ENCODE measurements at places on chromosomes 16 and 17. TPM values are rescaled to one million over a fixed set of nuclear protein-coding genes. Genes with fewer than 3 reads are reported as not detected.
A peak's percentile ranks its signal among the peaks of the same experiment; 100 is the strongest.

SPAG5 gene
- 152 TPM for total RNA-seq

KRTAP9-8 gene
- not detected for total RNA-seq

PYY gene
- not detected for total RNA-seq

SLC52A1 gene
- total RNA-seq = 0.54 TPM

CFAP97D1 gene
- total RNA-seq = not detected

SCARF1 gene
- 6.6 TPM for total RNA-seq

GP2 gene
- total RNA-seq = 5.8 TPM

KRT23 gene
- not detected for total RNA-seq

AATF gene
- total RNA-seq = 58.1 TPM

MAF gene
- total RNA-seq = 0.46 TPM

GRCh38 chr17:50264263-50265113 lies 9.8 kb upstream of the TMEM92 start:
- no peak overlapping the region for H3K4me3 ChIP-seq
- no peaks in the 10 kb centered on the region for H3K27me3 ChIP-seq
- H3K36me3 ChIP-seq = no peaks in the 10 kb centered on the region
- H3K27ac ChIP-seq = no peak overlapping the region
- no peak for DNase-seq

- no peak for DNase-seq
- H3K36me3 ChIP-seq = no peaks in the 10 kb centered on the region
- no peaks in the 10 kb centered on the region for H3K27me3 ChIP-seq
- H3K27ac ChIP-seq = no peak overlapping the region
Observed at GRCh38 chr16:70740914-70741782, 55.3 kb upstream of the MTSS2 start.

DNA sequence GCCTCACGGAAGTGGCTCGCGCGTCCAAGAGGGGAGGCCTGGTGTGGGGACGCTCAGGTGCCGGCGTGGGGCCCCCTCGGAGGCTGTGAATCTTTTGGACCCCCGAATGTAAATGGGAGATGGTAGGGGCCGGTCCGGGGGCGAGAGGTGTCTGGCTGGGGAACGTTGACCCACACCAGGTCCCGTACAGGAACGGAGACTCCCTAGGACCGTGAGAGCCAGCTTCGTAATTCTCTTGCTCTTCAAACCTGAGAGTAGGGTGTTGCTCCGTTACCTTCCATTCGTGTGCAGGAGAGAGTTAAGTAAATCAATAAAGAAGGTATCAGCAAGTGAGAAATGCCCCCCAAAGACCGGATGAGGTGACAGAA lies 481 bp downstream of the LYRM1 start:
- H3K27me3 ChIP-seq = no peaks in the 10 kb centered on the region
- H3K4me3 ChIP-seq = peak overlapping the region; percentile 91
- no peak for DNase-seq
- peaks cover 61% of the 10 kb centered on the region for H3K4me1 ChIP-seq

- no peak overlapping the region for H3K4me3 ChIP-seq
- H3K27ac ChIP-seq = no peak overlapping the region
- H3K36me3 ChIP-seq = 0 out of 2 replicates have a peak, but pooled peaks cover 3% of the 10 kb centered on the region
Observed at GRCh38 chr17:29124135-29124924, 55.9 kb downstream of the MYO18A start.

DNA sequence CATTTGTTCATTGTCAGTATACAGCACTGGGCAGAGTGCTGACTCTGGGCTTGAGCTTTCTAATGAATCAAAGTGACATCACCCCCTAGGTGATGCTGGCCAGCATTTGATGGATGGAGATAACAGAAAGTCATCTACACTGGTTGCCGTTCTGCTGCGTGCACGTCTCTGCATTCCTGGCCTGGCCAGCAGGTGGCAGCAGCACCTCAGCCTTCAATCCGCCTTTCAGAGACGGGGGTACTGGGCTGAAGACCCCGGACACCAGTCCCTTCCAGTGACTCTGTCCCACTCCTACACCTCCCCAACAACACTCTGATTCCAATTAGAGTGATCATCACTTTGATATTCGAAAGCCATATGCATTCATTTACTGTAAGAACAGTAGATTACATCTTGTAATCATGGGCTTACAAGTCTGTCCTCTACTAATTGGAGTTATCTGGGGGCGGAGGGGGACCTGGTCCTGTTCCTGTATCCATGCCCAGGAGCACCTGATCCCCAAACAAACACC lies 6.0 kb downstream of the CPSF4L start:
- H3K4me3 ChIP-seq = no peak overlapping the region
- DNase-seq = peak; percentile 56
- H3K4me1 ChIP-seq = peaks cover 4% of the 10 kb centered on the region
- H3K27ac ChIP-seq = no peak overlapping the region
- no peaks in the 10 kb centered on the region for H3K27me3 ChIP-seq
- no peaks in the 10 kb centered on the region for H3K36me3 ChIP-seq

DNA sequence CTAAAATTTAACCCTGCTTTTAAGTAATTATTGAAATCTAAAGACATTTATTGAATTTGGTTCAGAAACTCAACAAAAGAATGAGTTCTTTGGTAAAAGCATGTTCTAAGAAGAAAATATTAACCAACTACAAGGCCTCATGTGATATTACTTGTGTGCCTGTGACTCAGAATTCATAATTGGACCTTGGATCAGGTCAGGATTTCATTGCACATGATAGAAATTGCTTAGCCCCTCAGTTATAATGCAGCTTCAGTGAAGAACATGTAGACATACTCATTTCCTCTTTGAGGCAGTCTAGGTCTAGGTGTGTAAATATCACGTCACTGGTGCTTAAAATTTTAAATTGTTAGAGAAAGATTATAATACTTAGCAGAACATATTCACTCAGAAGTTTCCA lies 410.0 kb upstream of the SOX9 start:
- H3K27me3 ChIP-seq = peaks cover 2% of the 10 kb centered on the region
- no peak overlapping the region for H3K4me3 ChIP-seq
- DNase-seq = no peak
- H3K27ac ChIP-seq = no peak overlapping the region
- H3K36me3 ChIP-seq = no peaks in the 10 kb centered on the region
- H3K4me1 ChIP-seq = no peaks in the 10 kb centered on the region

DNA sequence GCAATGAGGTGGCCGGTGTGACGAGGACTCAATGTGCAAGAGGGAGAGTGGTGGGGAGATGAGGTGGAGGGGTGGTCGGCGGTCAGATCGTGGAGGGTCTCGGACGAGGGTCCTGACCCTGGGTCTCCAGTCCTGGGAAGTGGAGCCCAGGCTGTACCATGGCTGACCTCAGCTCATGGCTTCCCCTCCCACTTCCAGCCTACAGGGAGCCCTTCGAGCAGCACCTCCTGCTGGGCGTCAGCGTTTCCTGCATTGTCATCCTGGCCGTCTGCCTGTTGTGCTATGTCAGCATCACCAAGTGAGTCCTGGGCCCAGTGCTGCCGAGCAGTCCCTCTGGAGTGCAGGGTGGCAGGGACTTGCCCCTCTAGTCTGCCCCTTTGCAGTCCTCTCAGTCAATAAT lies 41.8 kb downstream of the IL4R start:
- no peak overlapping the region for H3K4me3 ChIP-seq
- H3K36me3 ChIP-seq = no peaks in the 10 kb centered on the region
- no peaks in the 10 kb centered on the region for H3K4me1 ChIP-seq
- DNase-seq = no peak

DNA sequence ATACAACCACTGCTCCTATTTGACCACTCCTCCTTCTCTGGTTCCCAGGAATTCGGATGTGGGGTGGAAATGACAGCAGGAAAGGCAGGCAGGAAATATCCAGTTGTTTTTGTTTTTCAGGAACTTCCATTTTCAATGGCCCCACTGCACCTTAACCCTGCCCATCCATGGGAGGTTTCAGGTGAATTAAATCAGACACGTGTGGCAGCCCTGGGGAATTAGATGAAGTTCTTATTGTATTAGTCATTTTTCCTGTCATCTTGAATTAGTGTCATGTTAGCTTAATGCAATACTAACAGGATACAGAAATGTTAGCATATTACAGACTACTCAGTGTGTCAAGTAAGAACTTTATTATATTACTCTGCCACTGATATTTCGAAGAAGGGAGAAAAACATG lies 146.4 kb downstream of the CHD9NB start:
- H3K27ac ChIP-seq = no peak overlapping the region
- no peaks in the 10 kb centered on the region for H3K36me3 ChIP-seq
- H3K27me3 ChIP-seq = no peaks in the 10 kb centered on the region
- DNase-seq = no peak
- H3K4me1 ChIP-seq = no peaks in the 10 kb centered on the region

GRCh38 chr17:35175638-35176415 lies 18.4 kb downstream of the SLC35G3 start:
- H3K27me3 ChIP-seq = no peaks in the 10 kb centered on the region
- no peak for DNase-seq
- no peaks in the 10 kb centered on the region for H3K4me1 ChIP-seq
- no peaks in the 10 kb centered on the region for H3K36me3 ChIP-seq

DNA sequence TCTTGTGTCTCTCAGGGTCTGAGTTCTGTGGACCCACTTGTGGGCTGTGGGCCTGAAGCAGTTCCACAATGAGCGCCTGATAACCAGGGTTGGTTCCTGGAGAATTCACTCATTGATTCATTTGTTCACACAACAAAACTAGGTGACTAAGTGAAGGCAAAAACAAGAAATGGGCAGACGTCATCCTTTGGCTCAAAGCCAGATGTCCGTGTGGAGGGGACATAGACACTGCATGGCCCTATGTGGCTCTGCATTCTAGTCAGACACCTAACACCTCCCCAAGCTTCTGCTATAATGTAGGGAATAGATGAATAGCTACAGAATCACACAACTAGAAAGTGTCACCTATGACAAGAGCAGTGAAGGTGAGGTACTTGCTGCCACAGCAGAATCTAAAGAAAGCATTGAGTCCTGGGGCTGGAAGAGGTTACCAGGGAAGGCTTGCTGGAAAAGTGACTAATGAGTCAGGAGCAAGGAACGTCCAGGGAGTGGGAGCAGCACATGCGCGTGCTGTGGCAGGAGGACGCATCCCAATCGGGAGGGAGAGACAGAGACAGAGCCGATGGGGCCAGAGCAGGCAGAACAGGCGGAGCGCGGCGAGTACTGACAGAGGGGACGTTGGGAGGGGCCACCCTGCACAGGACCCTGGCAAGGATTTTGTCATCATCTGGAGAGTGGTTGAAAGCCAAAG lies 58.9 kb downstream of the CES1 start:
- no peak overlapping the region for H3K27ac ChIP-seq
- no peak overlapping the region for H3K4me3 ChIP-seq
- no peaks in the 10 kb centered on the region for H3K27me3 ChIP-seq
- H3K4me1 ChIP-seq = no peaks in the 10 kb centered on the region
- no peak for DNase-seq

DNA sequence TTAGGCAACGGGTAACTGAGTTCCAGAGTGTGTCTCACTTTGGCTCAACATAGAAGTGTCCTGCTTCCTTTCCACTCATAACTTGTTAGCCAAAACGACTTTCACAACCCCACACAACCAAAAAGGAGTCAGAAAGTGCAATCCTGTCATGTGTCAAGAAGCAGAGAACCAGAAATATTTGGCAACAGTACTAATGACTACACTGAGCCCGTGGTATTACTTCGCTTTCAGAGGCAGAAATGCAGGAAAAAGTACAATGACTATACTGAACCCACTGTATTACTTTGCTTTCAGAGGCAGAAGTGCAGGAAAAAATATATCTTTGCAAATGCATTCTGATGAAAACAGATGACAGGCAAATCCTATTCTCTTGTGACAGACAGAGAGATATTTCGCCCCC lies 484.6 kb downstream of the KIF2B start:
- no peaks in the 10 kb centered on the region for H3K4me1 ChIP-seq
- no peak overlapping the region for H3K27ac ChIP-seq
- no peak for DNase-seq

DNA sequence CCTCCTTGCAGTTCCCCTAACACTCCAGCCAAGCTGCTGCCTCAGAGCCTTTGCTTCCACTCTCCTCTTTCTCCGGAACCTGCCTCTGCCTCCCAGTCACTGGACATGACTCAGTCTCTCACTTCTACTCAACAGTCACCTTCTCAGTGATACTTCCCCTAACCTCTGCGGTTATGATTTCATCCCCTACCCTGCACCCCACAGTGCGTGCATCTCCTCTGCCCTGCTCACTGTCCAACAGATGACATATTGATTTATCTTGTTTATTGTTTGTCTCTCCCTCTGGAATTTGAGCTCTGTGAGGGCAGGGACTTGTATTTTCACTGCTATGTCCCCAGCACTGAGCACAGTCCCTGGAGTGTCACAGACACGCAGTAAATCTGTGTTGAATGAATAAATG lies 100.7 kb downstream of the CYLD start:
- H3K27ac ChIP-seq = no peak overlapping the region
- H3K4me1 ChIP-seq = no peaks in the 10 kb centered on the region
- no peak for DNase-seq
- H3K4me3 ChIP-seq = no peak overlapping the region
- H3K36me3 ChIP-seq = no peaks in the 10 kb centered on the region

DNA sequence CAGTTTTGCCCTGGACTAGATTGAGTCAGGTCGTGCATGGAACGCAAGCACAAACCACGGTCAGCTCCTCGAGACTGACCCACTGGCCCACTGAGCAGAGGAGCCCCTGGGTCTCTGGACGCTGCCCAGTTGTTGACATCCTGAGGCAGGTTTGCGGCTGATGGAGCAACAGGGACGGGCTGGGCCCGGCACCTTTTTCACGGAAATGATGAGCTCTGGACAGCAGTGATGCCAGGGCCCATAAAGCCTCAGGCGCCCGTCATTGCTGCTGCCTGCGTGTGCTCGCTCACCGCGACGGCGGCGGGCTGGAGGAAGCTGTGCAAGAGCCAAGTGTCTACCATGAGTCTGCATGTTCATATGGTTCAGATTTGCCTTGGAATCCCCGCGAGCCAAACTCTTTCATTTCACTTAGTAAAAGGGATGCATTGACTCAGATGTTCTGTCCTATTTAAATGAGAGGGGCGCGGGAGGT lies 30.8 kb upstream of the CRISPLD2 start:
- H3K27ac ChIP-seq = no peak overlapping the region
- H3K36me3 ChIP-seq = no peaks in the 10 kb centered on the region
- no peaks in the 10 kb centered on the region for H3K27me3 ChIP-seq
- H3K4me1 ChIP-seq = peaks cover 5% of the 10 kb centered on the region
- no peak for DNase-seq

GRCh38 chr16:4935241-4935855 lies 1.6 kb downstream of the PPL start:
- no peak for DNase-seq
- H3K4me1 ChIP-seq = peaks cover 21% of the 10 kb centered on the region
- no peaks in the 10 kb centered on the region for H3K36me3 ChIP-seq
- peak overlapping the region; percentile 93 for H3K4me3 ChIP-seq
- H3K27me3 ChIP-seq = no peaks in the 10 kb centered on the region

- no peaks in the 10 kb centered on the region for H3K4me1 ChIP-seq
- no peak overlapping the region for H3K27ac ChIP-seq
- no peak for DNase-seq
- H3K27me3 ChIP-seq = 0 out of 2 replicates have a peak, but pooled peaks cover 2% of the 10 kb centered on the region
- H3K36me3 ChIP-seq = no peaks in the 10 kb centered on the region
- no peak overlapping the region for H3K4me3 ChIP-seq
Observed at GRCh38 chr17:73947966-73948355, 255.5 kb upstream of the RPL38 start.

- DNase-seq = no peak
- H3K4me1 ChIP-seq = peaks cover 4% of the 10 kb centered on the region
- no peak overlapping the region for H3K27ac ChIP-seq
- H3K36me3 ChIP-seq = no peaks in the 10 kb centered on the region
- H3K4me3 ChIP-seq = peak overlapping the region; percentile 32
- peaks cover 10% of the 10 kb centered on the region for H3K27me3 ChIP-seq
Observed at GRCh38 chr16:79599837-79600637, 500 bp downstream of the MAF start.

Measured in Panc1 (cell line).